Cortex of kidney (tissue), 1 donor: ENCODE measurements at places on chromosomes 7 and 10.

GRCh38 chr7:86643561-86644281, at the start of gene GRM3:
TSS of gene GRM3 (plus strand) at chr7:86643909. CDS start at chr7:86765146, 121,237 bp downstream.
- DNase-seq: no peak

DNA sequence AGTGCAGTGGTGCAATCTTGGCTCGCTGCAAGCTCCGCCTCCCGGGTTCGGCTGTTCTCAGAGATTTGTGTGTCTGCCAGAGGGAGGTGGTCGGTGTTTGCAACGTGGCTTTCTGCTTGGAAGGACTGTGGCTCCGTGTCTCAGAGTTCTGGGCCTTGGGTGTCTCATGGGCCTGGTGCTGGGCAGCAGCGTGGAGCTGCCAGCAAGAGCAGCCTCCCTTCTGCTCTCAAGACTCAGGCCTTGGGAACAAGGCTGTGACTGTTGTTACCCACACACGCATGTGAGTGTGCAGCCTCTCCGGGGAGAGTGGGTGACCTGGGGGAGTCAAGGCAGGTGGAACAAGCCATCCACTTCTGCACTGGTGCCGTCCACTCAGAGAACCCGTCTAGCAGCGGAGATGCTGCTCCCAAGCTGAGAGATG, 52.0 kb downstream of the VIPR2 start:
- DNase-seq: no peak

DNA sequence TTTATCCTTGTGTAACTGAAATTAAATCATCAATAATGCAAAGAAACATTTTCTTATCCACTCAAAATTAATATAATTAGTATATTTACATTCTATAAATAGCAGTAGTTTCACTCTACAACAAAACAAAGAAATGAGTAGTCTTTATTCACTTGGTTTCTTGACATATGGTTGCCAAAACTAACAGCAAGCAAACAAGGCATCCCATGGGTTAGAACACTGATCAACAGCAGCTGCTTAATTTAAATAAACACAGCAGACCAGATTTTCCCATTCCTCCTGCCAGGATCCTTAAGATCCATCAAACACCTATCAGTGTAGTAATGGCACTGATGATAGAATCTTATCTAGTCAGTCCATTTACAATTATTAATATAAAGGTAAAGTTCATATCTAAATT, 22.1 kb downstream of the NCAPG2 start:
- no peak for DNase-seq

DNA sequence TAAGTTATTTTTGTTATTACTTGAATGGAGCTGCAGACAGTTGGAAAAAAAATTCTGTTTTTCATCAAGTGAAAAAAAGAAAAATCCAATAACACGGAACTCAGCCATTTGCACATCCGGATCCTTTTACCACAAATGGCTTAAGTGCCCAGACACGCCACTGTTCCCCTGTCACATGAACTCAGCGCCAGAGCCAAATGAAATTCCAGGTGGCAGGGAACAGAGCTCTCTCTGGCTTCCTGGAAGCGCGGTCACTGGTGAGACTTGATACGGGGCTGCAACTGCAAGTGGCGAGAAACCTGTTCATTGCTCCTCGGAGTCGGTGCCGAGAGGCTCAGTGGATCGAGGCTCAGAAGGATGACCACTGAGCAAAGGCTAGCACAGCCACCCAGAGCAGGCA, 60.8 kb upstream of the NPTX2 start:
- DNase-seq: no peak

- no peak for DNase-seq
Measured at GRCh38 chr7:11779864-11780674, 51.9 kb downstream of the THSD7A start.

DNA sequence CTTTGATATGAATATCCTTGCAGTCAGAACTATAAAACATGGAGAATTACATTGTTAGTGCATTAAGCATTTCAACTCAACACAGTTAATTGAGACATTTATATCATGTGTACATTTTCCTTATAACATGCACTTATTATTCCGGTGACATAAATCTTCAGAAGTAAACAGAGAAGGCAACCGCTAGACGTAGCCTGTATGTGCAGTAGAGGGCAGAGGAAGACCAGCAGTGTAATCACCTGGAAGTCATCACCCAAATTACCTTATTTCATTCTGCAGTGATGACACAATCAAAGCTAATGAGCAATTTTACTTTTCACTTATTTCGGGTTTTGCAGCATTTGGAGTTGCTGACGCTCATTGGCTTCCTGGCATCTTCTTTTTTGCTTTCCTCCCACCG, 394.6 kb downstream of the SDK1 start:
- no peak for DNase-seq

DNA sequence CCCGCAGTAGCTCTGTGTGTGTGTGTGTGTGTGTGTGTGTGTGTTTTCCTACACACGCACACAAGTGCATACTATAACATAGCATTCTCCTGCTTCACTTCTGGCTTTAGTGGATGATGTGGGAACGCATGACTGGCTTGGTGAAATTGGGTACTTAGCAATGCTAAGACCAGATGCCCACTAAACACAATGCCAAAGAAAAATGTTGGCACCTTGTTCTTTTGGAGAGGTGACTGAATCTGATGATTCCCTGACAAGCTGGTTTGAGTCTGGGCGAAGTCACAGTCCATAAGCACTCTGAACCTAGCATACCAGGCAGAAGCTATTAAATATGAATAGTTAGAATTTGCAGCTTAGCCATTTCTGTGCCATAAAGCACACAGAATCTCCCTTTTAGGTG, 68.0 kb upstream of the CDCA7L start:
- DNase-seq: no peak

- no peak for DNase-seq
Measured at GRCh38 chr7:362402-363096, 72.6 kb downstream of the FOXL3 start.

DNA sequence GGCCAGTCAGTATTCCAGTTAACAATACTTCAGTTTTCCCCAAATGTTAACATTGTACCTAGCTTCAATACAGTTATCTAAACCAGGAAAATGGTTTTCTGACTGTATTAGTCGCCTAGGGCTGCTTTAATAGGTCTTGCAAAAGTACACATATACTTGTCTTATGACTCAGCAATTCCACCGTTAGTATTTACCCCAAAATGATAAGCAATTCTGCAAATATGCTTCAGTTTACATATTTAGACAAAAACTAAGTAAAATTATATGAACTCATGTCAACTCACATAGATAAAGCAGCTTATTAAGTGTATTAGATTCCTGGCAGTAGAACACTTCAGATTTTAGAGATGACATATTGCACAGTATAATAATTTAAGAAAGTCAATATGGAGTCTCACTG, 363.3 kb downstream of the ARL4A start:
- DNase-seq: no peak

DNA sequence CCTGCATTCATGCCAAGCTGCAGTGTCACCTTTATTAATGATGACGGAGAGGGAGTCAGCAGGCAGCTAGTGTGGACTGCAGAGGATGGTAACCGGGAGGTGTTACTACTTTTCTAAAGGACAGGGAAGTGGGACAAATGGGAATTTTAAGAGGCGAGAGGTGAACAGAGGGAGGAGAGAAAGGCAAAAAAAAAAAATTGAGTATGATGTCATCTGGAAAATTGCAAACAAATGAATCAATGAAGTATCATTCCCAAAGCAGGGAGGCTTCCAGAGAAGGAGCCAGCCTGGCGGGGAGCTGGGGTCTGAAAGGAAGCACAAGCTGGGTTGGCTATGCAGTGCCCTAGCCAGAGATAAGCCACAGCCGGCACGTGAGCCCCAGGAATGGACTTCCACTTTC, 12.9 kb downstream of the FRG2B start:
- DNase-seq: no peak

- DNase-seq: no peak
Measured at GRCh38 chr7:22286436-22286835, 70.5 kb downstream of the RAPGEF5 start.

DNA sequence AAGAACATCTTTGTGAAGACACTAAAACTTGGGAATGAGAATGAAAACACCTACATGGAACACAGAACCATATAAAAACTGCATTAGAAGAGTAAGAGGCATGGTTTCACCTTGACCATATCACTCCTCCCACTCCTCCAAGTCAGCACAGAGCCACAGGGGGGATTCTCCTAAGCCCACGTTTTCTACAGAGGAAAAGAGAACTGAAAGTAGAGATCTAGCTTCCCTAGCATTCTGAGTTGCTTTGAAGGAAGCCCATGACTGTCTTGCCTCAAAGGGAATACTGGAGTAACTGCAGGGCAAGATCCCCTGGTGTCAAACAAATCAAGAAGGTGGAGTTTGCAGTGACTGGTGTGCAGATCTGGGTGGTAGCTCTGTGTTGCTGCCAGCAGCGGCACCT, 43.9 kb downstream of the HBP1 start:
- DNase-seq: no peak

DNA sequence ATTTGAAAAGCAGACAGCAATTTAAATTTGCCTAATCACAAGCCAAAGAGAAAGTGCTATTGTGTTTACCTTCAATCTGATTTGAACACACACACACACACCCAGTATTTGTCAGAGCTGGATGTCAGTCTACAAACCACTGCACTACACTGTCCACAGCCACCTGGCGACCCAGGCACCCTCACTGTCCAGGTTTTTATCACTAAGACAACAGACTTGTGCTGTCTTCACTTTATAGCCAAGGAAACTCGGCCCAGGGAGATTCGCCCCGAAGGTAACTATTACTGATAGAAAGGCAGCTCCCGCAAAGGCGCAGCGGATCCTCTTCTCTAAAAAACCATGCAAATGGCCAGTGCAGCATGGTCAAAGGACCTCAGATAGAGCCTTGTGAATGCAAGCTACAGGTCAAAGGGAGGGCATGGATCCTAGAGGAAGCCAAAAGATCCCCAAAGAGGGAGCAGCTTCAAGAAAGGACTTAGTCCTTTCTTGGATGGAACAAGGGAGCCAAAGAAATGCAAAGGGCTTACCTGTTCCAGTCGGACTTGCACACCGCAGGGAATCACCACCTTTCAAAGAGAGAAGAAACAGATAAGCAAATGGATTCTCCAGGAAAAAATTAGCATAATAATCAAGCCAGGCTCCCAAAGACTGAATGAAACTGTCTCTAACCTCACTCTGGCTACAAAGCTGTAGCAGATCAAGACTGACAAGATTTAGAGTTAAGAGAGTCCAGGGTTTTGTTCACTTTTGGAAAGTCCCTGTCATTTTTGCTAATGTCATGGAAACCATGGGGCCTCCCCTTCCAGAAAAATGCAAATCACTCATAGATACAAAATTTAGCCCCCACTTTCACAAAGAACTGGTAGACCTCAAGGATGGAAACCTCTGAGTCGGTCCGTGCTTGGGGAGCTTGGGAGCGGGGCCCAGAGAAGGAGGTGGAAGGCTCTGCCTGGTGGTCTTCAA, 101.1 kb downstream of the TNS3 start:
- DNase-seq: no peak

DNA sequence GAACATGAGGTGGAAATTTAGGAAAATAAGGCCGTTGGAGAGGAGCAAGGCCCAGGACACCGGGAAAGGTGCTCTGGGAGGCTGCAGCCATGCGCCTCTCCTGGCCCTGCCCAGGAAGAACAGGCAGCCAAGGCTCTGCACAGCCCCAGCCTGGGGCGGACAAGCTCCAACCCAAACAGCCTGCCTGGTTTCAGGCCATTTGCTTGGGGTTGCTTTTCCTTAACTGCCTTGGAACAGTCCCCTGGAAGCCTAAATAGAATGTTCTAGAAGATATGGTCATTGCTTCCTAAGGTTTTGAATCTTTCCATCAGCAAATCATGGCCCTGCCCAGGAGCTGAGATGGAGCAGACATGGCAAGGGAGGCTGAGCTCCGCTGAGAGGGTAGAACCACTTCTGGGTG, 11.0 kb downstream of the VSTM4 start:
- DNase-seq: no peak

- no peak for DNase-seq
Measured at GRCh38 chr7:73802459-73802858, 28.3 kb upstream of the CLDN4 start.

- DNase-seq: no peak
Measured at GRCh38 chr7:49703337-49703736, 70.1 kb upstream of the VWC2 start.

DNA sequence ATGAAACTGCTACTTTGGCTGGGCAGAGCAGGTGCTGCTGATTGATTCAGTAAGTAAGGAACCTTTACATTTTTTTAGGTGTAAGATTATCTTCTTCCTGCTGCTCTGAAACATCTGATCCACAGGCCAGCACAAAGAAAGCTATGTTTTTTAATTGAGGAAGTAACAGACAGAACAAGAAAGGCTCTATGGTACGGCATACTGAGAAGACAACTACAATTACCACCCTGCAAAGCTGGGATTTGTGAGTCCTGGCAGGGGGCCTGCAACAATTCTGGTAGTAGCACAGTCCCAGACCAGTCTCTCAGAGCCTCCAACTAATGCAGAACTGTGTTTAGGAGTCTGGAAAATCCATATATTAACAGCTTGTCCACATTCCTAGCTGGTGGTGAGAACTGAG, 103.0 kb upstream of the LRRTM3 start:
- DNase-seq: no peak

DNA sequence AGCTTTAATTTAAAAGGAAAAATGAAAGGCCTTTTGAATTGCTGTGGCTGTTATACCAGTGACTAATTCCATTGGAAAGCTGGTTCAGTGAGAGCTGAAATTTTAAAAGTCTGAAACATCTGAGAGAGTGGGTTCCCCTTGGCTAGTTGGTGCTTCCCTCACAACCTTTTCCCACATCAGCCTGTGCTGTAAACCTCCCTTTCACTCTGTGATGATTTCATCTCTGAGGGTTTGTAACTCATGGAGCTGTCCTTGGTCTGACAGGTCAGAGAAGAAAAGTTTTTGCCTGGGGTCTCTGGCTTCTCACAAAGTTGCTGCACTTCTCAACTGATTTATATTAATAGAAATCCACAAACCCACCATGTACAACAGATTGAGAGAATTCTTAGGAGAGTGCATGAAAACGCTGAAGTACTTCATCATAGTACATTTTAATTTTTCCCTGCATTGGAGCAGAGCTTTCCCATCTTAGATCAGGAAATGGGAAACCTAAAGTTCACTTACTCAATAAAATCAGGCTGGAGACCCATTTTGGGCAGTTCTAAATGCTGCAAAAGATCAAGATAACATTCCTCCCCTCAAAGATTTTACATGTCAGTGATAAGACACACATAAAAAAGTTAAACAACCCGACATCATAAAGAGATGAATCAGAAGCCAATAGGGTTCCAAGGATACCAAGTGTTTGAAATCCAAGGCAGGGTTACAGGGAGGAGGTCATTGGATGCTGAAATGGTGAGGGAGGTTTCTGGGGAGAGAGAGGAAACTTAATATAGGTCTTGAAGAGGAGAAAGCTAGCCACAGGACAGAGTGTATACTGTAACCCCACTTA, 157.0 kb upstream of the MKLN1 start:
- DNase-seq: no peak

- DNase-seq: no peak
Measured at GRCh38 chr10:95478185-95478584, 83.0 kb downstream of the SORBS1 start.

DNA sequence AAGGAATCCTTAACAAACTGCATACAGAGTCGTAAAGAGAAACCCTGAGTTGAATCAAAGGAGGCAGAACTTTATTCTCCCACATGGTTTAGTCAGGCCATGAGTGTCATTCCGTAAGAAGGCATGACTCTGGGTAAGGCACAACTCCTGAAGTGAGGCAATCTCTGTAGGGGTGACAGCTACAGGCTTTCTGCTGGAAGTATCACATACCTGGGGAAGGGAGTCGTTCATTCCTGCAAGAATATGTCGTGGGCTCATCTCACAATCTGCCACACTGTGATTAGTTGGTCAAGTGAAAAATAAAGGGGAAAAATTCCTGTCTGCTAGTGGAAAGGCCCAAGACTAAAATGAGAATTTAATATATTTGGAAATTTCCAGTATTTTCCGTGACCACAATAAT, 392.6 kb downstream of the POM121L12 start:
- DNase-seq: no peak

- DNase-seq: no peak
Measured at GRCh38 chr7:1883031-1883761, 213.1 kb downstream of the ELFN1 start.
